Neural progenitor cell (in vitro differentiated cells): ENCODE measurements at places on chromosomes 13 and 19.
A peak's percentile ranks its signal among the peaks of the same experiment; 100 is the strongest.

DNA sequence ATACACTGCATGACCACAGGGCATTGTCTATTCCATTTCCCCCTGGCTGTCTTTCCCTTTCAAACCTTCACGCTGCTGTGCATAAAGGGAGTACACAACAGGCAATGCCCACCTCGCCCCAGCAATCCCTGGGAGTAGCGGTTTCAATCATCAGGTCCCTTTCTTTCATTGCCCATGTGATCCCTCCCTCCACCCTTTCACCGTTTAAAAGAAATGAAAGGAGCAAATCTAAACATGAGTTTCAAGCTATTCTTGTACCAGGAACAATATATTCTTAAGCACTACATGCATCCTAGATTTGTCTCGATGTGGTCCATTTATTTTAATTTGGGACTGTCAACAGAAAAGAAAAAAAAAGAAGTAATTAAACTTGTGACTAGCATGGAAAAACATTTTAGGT, 123.4 kb upstream of the ARGLU1 start:
- DNase-seq = peak; percentile 48

- DNase-seq = no peak
These were observed 5.4 kb downstream of the NUDT15 start for GRCh38 chr13:48042894-48043293.

GRCh38 chr13:76929320-76929719, 19.0 kb upstream of the ACOD1 start:
- no peak for DNase-seq

GRCh38 chr13:97390941-97391600, 42.9 kb upstream of the RAP2A start:
- DNase-seq = no peak

- no peak for DNase-seq
These were observed 1.9 kb upstream of the NKPD1 start for GRCh38 chr19:45162608-45163143.
